Activated T-cell treated with anti-CD3 and anti-CD28 coated beads, Interleukin-2, amount 50 U/mL, for 72 hours (primary cell): ENCODE measurements at places on chromosomes 1 and 21. TPM values are rescaled to one million over a fixed set of nuclear protein-coding genes. Genes with fewer than 3 reads are reported as not detected.
A peak's percentile ranks its signal among the peaks of the same experiment; 100 is the strongest.

CPTP gene
- total RNA-seq: 22.8 TPM

TNNI3K gene
- total RNA-seq: not detected

DNA sequence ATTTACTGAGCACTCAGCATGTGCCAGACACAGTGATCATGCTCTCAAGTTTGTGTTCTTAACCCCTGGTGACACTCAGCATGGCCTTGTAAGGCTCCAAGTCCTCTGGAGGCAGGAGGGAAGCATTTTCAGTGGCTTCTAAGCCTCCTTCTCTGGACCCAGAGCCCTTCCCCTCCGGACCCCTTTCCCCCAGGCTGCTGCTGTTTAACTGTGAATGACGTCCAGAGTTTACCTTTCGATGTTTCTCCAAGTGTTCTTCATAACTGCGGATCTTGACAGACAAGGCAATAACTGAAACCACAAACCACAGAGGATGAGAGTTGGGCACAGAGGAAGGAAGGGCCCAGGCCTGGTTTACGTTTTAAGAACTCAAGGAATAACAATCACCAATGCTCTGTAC is 6.5 kb downstream of the MRPS15 start:
- no peak for DNase-seq

BOLA1 gene
- 29.4 TPM for total RNA-seq

CDKN2C gene
- total RNA-seq: 11.2 TPM

DNA sequence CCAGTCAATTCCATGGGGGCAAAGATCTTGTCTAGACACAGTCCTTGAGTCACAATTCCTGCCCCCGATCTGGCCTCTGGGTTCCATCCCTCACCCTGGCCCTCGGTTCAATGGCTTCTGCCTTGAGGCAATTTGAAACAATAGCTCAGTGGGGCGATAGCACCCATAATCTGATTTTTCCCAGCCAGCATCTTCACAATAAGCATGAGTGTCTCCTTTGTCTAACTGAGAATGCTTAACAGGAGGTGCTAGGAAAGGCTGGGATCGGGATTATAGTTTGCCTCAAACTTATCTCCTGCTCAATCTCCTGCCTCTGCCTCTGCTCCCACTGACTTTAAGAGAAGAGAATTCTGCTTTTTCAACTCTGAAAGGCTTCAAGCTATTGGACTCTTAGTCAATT is 293.9 kb upstream of the PROX1 start:
- DNase-seq: no peak

- DNase-seq: no peak
Observed at GRCh38 chr1:70142075-70142474, 63.3 kb downstream of the LRRC40 start.

FTCD gene
- total RNA-seq: 1.00 TPM

MAP3K6 gene
- 10.4 TPM for total RNA-seq

CTSE gene
- total RNA-seq: not detected

- DNase-seq: peak; percentile 73
Observed at GRCh38 chr1:171794085-171794484, 12.6 kb downstream of the METTL13 start.

OR2T11 gene
- not detected for total RNA-seq

TMEM240 gene
- 1.3 TPM for total RNA-seq

DNA sequence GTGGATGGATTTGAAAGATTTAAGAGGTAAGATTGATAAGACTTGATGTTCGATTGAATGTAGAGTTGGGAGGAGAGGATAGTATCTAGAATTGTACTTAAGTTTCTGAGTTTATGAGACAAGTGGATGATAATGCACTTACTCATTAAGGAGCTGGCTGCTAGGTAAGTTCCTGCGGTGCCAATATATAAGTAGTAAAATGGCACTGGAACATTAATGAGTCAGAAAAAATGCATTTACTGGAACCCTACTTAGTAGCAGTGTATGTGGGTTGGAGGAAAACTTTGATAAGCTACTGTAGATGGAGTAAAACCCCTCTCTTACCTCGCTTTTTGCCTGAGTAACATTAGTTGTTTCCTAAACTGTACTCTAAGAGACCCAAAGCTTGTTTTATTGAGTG is 68.2 kb downstream of the ZFYVE9 start:
- no peak for DNase-seq

DNA sequence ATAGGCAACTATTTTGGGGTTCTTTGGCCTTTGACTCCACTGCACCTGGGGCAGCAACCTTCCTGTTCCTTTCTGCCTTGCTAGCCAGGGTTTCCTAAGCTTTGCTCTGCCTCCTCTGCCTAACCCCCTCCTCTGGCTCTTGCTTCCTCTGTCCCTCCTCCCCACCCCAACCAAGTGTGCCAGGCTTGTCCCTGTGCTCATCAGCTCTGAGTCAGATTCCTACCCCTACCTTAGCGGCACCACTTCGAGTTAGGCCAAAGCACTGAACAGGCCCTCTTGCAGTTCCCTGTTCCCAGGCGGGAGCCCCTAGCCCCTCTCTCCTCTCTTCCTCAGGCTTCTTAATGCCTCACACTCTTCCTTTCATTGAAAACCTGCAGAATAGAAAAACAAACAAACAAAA is 74.8 kb upstream of the HAO2 start:
- no peak for DNase-seq

GREM2 gene
- total RNA-seq: 1.4 TPM

- no peak for DNase-seq
Observed at GRCh38 chr21:37580666-37581065, 214.1 kb downstream of the DYRK1A start.

DNA sequence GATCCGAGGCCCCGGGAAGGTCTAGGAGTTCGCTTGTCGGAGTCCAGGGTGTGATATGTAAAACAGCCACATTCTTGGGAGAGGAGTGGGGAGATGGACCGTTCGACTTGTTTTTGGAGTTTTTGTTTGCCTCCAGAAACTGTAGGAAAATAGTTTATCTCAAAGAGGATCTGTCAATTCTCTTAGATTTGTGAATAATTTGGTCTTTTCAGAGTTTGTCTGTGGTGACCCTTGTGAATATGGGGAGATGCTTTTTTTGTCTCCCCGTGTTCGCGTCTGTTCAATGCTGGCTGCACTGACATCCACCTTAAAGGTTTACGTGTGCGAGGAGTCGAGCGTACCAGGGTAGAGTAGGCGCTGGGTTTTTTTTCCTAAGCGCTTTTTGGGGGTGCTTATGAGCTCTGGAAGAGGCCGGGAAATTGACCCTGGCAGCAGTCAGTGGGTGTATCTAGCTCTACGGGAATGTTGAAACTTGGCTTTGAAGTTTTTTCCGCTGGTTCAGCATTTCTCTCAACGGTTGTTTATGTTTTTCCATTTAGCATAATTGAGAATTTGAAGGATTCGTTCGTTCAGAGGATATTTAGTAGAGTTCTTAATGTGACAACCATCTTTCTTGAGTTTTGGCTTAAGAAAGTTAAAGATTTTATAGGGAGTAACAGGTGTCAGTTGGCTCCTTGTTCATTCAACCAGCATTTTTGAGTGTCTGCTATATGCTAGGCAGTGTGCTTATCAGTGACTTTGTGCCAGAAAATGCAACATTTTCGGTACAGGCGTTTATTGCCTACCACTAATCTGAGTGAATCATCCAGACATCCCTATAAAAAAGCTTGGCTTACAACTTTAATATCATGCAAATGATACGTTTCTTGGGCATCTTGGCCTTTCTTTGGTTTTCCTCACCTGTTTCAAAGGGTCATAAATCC is 1.2 kb downstream of the SZRD1 start:
- DNase-seq: no peak

GRCh38 chr1:180851995-180852887 is 60.5 kb upstream of the KIAA1614 start:
- DNase-seq: no peak

- DNase-seq: no peak
Observed at GRCh38 chr21:35764586-35764985, 295.7 kb downstream of the SETD4 start.

- DNase-seq: no peak
Observed at GRCh38 chr1:84539972-84540371, 33.6 kb upstream of the GNG5 start.

- DNase-seq: no peak
Observed at GRCh38 chr1:18954270-18955071, 2.0 kb downstream of the IFFO2 start.

CELA2A gene
- total RNA-seq: not detected

RSPH1 gene
- 0.36 TPM for total RNA-seq

IGSF3 gene
- 4.9 TPM for total RNA-seq

DNA sequence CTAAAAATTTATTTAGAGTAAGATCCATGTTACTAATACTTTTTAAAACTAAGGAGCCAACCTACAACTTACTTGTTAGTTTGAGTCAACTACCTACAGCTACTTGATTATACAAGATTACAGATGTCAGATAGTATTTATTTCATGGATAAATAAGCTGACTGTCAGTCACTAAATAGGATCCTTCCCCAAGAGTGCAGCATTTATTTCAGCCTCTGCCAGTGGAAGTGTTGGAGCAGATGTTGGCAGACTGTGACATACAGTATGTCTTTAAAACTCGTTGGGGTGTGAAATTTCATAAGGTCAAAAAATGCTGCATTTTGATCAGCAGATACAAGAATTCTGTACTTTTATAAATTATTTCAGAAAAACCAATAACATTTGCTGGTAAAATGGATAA is 156.2 kb downstream of the AKT3 start:
- no peak for DNase-seq

RASAL2 gene
- 0.05 TPM for total RNA-seq

DNA sequence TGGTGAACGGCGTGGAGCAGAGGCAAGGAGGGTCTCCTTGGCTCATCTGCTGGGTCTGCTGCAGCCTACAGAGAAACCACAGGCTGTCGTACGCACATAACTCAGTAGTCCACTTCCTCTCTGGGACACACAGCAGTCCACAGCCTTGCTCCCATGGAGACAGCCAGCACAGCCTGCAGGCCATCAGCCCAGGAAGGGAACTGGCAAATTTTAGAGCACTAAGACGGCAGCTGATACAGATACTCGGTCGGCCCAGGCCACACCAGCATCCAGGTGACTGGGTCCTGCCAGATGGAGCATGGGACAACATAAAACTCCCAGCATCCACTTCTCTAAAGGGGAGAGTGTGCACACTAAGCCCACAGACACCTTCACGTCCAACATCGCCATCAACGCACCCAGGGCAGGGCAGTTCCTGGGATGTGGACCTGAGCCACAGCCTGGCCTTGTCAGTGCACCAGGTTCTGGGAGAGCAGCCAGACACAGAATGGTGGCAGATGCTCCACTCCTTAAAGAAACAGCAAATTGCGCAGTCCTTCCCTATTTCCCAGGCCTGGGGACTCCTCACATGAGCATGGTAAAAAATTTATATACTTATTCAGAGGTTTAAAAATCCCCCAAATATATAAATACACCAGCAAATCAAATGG is 247.1 kb upstream of the RAB4A start:
- DNase-seq: no peak

DNA sequence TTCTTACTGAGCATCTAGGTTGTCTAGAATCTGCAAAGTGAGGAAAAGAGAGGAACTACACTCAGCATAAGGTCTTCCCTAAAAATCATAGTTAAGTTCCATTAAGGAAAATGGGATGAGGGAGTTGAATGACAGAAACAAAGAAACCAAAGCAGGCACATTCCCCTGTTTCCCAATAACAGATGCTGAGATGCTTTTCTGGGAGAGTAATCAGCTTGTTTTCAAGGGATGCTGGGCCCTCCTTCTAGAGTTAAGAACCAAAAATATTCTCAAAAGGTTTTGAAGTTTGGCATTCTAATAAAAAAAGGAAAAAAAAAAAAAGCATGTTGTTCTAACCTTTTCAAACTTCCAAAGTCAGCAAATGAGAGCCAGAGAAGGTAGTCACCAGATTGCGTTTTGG is 105.2 kb upstream of the ZNF648 start:
- no peak for DNase-seq

GRCh38 chr1:218755128-218755527 is 410.0 kb downstream of the TGFB2 start:
- DNase-seq: no peak

DNA sequence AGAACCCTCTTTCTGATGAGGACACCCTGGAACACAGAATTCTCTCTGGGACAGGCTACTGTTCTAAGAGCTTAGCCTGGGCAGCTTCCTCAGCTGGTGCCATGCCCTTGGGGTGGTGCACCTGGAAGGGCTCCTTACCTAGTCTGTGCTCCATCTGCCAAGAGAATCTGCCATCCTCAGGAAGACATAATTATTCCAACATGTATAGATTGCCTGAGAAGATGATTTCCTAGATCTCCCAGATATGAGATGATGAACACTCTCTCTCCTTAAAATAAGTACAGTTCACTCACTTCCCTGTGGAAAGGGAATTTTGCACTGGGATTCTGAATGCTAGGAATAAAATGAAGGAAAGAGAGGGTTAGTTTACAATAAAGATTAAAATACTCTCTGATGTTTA is 87.6 kb downstream of the NENF start:
- no peak for DNase-seq

DNA sequence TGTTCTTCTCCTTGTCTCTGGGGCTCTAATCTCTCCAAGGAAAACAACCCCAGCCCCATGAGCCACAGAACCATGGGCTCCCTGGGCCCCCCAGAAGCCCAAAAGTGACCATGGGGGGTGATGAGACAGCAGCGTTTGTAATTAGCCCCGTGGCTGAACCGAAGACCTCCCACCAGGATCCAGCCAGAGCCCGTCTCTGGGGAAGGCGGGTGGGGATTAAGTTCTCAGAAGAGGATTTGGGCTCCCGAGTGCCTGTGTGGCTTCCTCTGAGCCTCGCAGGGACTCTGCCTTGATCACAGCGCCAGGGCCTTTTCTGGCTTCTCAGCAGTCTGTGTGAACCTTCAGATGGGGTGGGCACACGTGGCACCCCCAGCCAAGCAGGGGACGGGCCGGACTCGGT is 77.0 kb downstream of the ALPL start:
- DNase-seq: no peak

- DNase-seq: no peak
Observed at GRCh38 chr1:12178511-12178910, 11.7 kb downstream of the TNFRSF1B start.

DNA sequence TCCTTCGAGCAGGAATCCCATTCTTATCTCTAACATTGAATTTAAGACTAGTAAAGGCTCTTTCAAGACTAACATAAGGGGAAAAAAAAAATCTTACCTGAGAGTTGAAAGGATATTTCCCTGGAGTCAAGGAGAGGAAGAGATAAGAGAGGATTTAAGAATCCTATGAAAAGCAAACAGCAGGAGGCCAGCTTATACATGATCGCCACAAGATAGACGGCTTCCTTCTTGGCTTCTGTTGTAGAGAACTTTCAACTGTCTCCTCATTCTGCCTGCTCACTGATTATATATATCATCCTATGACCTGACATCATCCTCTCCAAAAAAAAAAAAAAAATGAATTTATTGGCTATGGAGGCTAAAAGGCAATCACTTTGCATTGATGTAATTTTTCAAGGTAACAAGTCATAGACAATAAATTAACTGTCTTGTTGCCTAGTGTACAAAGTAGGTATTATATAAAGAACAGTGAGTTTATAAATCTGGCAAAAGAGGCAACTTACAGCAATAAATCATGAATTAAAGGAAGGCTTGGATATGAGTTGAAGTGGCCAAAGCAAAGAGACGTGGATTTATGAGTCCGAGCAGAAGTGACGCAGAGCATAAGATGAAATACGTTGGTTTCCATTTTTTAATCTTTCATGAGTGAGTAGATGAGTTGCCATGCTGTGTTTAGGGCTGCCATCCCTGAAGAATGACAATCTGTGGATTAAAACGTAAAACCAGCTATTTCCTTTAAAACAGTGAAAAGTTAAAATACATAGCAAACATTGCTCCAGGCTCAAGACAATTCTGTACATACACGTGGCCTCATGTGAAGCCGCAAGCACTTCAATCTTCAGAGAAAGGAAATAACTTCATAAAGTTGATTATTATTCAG is at the start of gene UTS2:
Gene UTS2 (minus strand): TSS at position 262 of the 880 bp plus-strand sequence. CDS start 62 bp downstream, at position 200.
- no peak for DNase-seq

GRCh38 chr21:29656504-29657239 is 283.1 kb downstream of the GRIK1 start:
- peak; percentile 26 for DNase-seq

TTC39A gene
- 0.51 TPM for total RNA-seq

DNASE2B gene
- total RNA-seq: not detected
